ENCODE measurements at places on chromosomes 2 and 18.

GRCh38 chr18:12640881-12641200, 17.1 kb downstream of the SPIRE1 start:
- DNase-seq: no peak

DNA sequence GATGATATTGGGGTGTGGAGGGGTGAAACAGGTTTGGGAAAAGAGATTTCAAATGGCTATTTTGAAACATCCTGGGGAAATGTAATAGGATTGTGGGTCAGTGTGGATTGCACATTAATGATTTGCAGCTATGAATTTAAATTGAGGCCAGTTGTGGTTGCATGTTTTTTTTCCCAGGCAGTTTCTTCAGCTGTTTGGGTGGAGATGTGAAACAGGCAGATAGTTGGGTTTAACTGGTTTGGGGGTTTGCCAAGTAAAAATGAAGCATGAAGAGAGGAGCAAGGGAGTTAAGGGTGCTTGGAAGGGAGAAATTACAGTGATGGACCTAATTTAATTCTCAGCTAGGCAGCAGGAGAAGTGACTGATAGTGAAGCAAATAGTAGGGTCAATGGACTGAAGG, 16.8 kb downstream of the GPD2 start:
- DNase-seq: no peak

GRCh38 chr2:202127687-202128331, 54.8 kb downstream of the KIAA2012 start:
- DNase-seq: no peak

DNA sequence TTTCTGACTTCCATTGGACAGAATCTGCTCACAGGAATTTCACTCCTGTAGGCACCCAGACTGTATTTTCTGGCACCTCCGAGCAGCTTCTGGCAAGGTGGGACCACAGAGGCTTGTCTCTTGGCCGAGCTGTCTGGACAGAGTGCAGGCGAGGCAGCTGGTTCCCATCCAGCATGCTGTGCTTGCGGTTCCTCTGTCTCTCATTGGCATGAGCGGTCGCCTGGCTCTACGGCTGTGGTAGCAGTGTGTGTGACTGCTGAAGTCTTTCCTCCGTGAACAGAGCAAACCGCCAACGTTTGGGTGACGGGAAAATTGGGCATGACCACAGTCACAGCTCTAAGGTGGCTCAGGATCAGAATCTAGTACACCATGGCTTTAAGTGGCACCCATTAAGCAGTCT, 411.7 kb upstream of the NETO1 start:
- DNase-seq: no peak

- no peak for DNase-seq
These were observed 1.8 kb upstream of the PTPN18 start for GRCh38 chr2:130354139-130354428.

DNA sequence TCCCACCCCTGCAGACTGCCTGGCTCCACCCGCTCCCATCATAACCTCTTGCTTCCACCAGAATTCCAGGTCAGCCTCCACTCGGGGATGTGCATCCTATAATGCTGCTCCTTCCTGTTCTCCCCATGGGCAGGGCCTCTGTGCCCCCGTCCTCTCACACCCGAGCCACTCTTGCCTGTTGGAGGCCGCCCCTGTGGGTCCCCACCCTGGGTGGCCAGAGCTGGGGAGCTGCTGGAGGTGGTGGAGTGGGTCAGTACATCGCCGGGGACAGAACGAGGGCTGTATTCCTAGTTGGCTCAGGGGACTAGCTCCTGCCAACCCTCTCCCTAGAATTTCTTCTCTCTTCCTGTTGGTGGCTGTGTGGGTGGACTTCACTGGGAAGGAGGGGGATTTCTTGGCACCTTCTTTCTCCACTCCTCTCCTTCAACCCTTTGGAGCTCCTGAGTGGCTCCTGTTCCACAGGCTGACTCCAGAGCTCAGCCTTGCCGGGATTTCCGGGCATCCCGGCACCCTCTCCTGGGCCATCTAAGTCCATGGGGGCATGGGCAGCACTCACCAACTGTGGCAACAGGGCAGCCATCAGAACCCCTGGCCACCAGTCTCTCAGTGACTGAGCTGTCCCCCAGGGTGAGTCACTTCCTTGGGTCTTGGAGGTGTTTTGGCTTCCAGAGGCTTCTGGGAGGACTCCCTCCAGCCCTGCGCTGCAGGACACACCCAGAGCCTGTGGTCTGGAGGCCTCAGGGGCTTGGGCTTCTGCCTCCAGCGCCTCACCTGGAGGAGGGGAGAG, 88.2 kb upstream of the MCFD2 start:
- DNase-seq: no peak

GRCh38 chr18:62566199-62566598, 43.4 kb downstream of the ZCCHC2 start:
- DNase-seq: peak; percentile 6

- no peak for DNase-seq
These were observed 66.6 kb downstream of the MYL12B start for GRCh38 chr18:3328532-3328931.

GRCh38 chr2:428591-428990, 140.7 kb upstream of the ALKAL2 start:
- DNase-seq: no peak

DNA sequence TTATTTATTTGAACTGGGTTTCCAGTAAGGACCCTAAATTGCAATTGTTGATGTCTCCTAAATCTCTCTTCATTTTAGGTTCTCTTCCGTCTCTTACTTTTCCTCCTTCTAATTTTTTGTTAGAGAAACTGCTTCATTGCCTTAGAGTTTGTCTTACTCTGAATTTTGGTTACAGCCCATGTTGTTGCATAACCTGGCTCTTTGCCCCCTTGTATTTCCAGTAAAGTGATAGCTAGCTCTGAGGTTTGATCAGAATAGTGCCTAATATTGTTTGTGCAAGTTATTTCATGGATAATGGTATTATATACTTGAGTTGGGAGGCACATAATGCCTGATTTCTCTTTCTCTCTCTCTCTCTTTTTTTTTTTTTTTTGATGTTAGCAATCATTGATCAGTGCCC, 71.8 kb downstream of the MGAT5 start:
- no peak for DNase-seq

DNA sequence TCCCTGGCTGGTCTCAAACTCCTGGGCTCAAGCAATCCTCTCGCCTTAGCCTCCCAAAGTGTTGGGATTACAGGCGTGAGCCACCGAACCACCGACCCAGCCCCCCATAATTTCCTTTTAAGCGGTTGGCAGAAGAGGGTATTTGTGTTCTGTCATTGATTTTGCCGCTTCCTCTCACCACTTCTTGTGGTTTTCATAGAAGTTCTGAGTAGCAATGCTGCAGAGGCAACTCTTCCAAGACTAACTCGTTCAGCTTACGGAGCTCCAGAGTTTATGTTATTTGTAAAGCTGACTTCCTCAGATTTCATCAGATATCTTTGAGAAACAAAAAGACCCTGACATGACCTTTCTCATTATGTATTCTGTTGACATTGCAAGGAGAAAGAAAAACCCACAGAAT, 261.4 kb upstream of the KCNJ3 start:
- peak; percentile 45 for DNase-seq

DNA sequence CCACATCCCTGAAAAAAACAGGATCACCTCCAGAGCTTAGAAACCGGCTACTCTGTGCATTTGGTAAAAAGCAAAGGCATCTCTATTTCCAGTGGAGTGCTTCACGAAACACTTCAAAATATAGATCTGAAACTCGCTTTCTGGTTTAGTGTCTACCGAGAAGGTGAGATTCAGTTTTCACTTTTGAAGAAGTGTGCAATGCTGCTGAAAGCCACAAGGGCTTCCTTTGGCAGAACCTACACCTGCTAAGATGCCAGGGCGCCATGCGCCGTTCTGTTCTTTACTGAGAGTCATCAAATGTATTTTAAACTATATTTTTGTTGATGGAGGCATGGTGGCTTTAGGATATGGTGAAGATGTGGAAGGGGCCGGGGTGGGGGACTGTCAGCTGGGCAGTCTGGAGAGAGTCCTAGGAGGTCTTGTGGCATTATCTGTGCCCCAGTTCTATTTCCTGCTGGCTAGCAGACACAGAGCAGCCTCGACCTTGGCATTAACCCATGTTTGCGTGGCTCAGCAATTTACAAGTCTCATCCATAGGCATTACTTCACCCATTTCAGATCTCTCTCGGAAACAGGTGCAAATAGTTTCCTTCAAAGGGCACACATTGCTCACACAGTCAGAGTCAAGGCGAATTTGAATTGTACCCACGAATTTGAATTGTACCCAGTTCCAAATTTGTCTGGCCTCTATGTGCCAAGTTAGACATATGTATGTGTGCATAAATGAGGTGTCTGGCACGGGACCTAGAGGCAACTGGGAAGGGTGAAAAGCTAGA, 46.7 kb upstream of the KCNF1 start:
- peak; percentile 44 for DNase-seq

DNA sequence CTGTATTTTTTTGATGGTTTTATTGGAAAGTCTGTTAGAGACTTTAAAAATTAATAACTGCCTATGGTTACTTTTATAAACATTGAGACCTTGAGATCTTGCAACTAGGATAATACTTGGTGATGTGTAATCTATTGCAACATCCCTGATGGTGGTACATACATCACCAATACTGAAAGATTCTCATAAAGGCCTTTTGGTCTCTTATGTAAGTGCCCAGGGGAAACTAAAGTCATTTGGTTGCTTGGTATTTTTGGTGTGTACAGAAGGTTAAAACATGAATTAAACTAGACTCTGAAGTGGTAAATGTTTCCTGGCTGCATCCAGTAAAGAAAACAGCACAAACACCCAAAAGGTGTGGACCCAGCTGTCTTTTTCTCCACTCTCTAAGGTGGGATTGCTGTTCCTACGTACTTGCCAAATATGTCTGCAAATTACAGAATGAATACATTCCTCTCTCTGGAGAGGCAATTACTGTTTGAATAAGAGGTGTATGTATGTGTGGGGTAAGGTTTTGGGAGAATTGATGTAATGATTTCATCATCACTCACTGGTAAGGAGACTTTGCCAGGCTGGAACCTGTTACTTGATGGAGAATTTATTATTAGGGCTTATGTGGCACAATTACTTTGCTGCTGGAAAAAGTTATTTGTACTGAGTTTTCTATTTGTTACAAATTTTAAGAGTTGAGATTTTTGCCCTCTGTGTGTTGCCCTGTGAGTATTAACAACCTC, 3.6 kb downstream of the B3GNT2 start:
- no peak for DNase-seq

GRCh38 chr2:158928965-158929364, 39.5 kb upstream of the TANC1 start:
- DNase-seq: no peak

DNA sequence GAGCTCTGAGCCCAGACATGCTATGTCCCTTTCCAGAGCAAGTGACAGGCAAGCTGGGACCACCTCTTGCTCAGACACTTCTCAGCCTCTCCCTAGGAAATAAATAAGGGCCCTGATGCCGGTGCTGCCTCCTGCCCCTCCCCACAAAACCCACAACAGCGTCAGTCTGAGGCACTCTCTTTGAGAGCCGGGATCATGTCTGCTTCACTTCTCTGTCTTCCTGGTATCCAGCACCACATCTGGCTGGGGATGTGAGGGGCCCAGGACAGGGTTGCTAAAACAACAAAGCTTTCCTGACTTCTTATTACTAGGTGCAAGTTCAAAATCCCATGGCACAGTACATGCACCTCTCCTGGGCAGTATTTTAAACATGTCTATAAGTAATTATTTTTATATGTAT, 103.9 kb upstream of the GLI2 start:
- DNase-seq: no peak

GRCh38 chr2:196696423-196697079, 57.0 kb downstream of the CCDC150 start:
- no peak for DNase-seq

DNA sequence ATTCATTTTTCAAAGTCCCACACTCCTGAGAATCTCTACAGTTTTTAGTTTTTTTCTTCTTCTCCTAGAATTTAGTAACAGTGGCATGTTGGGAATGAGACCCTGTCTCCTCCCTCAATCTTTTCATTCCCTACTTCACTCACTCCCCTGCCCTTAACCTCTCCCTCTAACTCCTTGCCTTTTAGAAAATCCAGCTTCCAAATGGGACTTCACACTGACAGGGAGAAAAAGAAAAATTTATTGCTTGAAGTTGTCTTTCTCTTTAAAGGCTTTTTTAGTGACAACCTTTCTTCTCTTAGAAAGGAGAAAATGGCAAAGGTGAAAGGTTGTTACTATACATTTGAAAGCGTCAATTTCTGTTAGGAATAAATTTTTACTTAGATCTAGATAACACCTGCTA, 359.2 kb downstream of the CDH7 start:
- no peak for DNase-seq

- DNase-seq: no peak
These were observed 87.6 kb downstream of the C2orf74 start for GRCh38 chr2:61249521-61250071.

DNA sequence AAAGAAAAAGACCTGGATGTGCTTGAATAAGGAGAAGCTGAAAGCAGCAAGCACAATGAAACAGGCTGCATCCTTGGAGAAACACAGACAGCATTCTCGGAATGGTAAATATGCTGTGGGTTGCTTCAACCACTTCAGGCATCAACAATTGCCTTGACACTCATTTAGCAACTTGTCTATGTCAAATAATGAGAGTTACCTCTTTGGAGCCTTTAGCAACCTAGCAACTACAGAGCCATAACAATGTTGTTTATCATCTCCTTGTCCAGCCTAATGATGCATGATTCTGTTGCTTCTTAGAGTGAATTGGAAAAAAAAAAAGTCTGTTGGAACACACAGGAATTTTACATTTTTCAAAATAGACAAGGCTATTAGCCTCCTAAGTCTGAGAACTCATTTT, 410.6 kb downstream of the PIK3C3 start:
- DNase-seq: no peak

- DNase-seq: no peak
These were observed 273.3 kb downstream of the TNS1 start for GRCh38 chr2:217729421-217730053.

DNA sequence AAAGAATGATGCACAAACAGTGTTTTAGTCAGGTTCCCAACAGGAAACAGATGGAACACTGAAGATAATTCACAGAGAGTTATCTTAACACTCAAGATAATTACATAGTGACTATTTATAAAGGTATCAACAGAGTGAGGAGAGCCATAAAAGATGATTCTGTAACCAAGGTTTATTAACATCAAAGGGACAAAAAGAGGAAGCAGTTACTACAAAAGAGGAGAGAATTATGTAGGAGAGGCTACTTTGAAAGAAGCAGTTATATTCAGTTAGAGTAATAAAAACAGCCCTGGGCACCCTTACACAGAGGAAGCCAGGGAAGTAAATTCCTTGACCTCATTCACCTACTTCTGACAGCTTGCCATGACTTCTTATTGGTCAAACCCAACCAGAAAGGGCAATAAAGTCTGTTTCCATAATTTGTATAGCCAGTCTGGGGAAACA, 326.5 kb upstream of the SLC39A10 start:
- peak; percentile 82 for DNase-seq

- DNase-seq: no peak
These were observed 36.7 kb downstream of the TTC39C start for GRCh38 chr18:24051031-24051947.

- DNase-seq: no peak
These were observed 4.1 kb upstream of the NEURL3 start for GRCh38 chr2:96509114-96509846.

GRCh38 chr2:127012868-127013267, 94.1 kb downstream of the BIN1 start:
- no peak for DNase-seq

- no peak for DNase-seq
These were observed 66.8 kb downstream of the PDE11A start for GRCh38 chr2:178005756-178006155.
